ENCODE measurements at places on chromosomes 11 and 22.
A peak's percentile ranks its signal among the peaks of the same experiment; 100 is the strongest.

DNA sequence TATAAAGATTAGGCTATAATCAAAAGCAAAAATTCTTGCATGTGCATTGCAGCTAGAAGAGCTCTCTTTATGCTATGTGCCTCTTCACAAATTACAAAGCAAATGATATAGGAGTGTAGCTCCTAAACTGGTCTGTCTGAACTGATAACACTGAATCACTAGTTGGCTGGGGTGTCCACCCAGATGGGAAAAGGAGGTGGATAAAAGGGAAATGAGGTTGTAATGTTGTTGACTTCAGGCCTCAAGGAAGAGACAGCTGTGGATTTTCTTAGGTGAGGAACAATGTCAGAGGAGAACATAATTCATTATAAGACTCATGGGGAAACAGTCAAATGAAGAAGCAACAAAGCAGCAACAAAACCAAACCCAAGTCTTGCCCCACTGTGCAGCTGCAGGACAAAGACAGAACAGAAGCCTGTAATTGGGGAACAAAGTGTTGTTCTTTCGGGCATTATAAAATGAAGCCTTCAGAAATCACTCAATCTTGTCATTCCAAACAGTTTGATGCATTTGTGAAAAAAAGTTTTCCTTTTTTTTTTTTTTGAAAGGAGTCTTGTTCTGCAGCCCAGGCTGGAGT, 130.1 kb upstream of the DDI1 start:
- DNase-seq, result no peak

- no peak for DNase-seq
These were observed 12.7 kb downstream of the DDI1 start for GRCh38 chr11:104049116-104049515.

- no peak for DNase-seq
These were observed 17.2 kb downstream of the PPFIBP2 start for GRCh38 chr11:7531011-7531410.

DNA sequence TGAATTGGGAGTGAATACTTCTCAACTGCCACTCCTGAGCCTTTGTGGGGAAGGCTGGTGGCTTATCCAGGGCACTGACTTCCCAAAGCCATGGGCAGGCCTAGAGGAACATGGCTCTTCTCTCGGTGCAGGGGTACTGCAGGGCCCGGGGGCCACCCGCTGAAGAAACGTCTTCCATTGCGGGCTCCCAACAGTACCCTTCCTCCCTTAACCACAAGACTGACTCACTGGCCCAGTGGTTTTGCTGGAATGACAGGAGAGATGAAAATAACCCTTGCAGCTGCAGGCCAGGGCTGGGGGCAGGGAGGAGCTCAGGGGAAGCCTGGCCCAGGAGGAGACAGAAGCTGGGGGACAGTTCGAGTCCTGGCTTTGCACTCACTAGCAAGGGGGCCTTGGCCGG, 13.5 kb downstream of the TXN2 start:
- DNase-seq, result peak; percentile 98

DNA sequence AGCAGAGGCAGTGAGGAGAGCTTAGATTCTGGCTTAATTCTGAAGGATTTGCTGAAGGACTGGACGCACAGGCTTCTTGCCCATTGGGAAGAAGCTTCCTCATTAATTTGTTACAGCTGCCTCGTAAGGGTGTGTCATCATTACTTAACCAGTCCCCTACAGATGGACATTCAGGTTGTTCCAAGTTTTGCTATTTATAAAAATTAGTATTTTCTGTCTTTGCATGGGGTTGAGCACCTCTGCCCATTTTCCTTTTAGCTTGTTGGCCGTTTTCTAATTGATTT, 38.1 kb downstream of the CAPN1 start:
- DNase-seq, result peak; percentile 11

DNA sequence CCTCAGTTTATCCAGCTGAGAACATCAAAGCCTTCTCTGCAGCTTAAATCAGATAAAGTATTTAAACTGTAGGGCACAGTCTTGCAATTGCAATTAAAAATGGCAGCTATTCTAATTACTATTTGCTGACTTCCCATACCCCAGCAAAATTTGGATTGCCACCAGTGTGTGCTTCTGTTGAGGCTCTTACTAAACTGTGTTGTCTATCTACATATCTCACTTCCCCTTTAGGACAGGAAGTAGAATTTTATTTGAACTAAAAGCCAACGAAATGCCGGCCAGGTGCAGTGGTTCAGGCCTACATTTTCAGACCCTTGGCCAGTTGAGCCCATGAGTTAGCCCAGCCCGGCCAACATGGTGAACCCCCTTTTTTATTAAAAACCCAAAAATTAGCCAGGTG, 7.1 kb downstream of the SAA4 start:
- DNase-seq, result no peak

- DNase-seq, result peak; percentile 91
These were observed 35.5 kb downstream of the PIWIL4 start for GRCh38 chr11:94602430-94603372.

DNA sequence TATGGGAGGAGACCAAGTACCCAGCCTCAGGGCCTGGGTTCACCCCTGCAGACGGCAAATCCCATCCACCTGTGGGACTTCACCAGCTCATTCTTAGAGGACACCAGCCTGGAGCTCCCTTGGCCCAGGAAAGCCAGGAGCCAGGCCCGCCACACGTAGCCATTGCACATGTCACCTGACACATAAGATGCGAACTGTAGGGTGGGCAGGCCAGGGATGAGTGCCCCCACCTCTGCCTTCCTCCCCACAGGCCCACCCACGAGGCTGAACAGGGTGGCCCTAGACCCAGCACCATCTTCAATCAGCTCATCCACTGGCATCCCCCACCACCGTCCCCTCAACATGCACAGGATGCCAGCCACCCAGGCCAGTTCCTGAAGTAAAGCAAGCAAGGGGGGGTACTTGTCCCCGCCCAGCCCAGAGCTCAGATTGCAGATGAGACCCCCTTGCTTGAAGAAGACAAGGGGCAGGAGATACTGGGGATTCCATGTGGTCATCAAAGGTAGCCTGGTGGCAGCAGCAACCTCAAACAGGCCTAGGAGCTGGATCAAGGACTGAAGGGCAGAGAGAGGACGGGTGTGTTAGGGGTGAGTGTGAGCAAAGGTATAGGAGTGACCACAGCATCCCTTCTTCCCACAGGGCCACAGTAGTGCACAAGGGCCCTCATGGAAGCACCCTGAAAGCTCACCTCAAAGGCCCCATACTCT, 45.6 kb downstream of the IGLL5 start:
- DNase-seq, result no peak

GRCh38 chr11:85582111-85582510, 45.0 kb downstream of the DLG2 start:
- DNase-seq, result no peak

- DNase-seq, result no peak
These were observed 9.8 kb downstream of the PRDM11 start for GRCh38 chr11:45156201-45156600.

DNA sequence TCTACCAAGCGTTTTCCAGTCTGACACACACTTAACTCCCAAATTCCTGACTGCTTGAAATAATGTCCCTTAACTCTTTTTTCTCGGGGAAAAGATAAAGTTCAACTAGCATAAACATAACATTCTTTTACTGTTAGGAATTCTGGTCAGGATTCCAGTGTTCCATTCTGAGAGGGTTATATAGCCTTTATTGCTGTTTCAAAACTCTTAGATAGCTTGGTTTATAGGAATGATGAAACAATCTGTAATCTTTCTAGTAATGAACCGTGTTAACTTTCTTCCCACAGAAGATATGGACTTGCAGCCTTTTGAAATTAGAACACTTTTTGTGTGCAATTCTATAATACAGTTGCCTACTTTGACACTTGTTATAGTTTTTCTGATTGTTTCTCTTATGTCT, 8.6 kb downstream of the REXO2 start:
- DNase-seq, result peak; percentile 38

DNA sequence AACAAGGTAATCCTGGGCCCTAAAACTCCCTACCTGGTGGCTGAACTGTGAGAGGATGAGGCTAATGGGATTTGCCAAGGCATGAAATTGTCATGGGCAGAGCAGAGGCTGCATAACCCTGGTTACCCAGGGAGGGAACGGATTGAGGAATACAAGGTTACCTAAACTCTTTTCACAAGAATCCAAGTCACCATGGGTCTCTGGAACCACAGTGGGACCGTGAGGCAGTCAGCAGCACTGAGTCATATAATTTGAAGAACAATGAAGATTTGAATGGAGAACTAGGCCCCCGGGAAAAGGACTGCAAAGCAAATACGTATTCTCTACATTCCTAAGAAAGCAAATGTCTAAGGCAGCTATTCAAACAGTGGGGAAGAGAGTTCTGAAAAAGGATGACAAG, 19.8 kb downstream of the CAT start:
- no peak for DNase-seq

DNA sequence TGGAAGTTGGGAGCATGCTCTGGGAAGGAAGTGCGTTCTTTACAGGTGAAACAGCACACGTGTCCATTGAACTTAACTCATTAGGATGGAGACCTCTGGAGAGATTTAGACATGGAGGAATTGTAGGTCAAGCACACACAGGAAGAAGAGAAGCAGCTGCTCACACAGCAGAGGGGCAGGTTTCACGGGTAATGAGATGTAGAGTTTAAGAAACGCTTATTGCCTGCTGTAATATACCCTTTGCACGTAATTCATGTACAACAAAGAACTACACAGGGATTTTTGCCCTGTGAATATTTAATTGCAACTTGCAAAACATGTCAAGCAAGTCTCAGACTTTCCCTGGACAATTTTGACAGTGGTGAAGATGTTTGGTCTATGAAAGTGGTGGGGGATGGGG, 508.0 kb downstream of the OPCML start:
- DNase-seq, result no peak
